ENCODE measurements at places on chromosomes 6 and 20.

DNA sequence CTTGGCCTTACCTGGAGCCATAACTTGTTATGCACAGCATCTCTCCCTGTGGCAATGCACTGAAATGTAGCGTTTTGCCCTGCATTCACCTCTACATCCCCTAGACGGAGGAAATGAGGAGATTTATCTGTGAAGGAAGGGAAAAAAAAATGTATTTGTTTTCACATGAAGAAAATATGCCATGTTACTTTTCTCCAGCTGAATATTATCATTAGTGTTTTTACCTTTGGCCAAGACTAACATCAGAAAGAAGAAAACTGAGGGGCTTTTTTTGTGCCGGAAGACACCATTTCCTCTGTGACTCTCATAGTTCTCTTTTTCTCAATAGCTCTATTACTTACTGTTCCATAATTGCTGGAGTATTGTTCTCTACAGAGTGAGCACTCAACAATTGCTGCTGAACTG, 280.4 kb downstream of the PTPRK start:
- no peak for DNase-seq

- no peak for DNase-seq
These were observed 8.3 kb downstream of the RIPOR2 start for GRCh38 chr6:24927277-24927955.

- DNase-seq, result no peak
These were observed 12.4 kb downstream of the SIRPA start for GRCh38 chr20:1907586-1907985.

- DNase-seq, result no peak
These were observed 2.6 kb upstream of the ADGB start for GRCh38 chr6:146595972-146596731.

GRCh38 chr20:3648951-3649350, 14.2 kb downstream of the GFRA4 start:
- no peak for DNase-seq

DNA sequence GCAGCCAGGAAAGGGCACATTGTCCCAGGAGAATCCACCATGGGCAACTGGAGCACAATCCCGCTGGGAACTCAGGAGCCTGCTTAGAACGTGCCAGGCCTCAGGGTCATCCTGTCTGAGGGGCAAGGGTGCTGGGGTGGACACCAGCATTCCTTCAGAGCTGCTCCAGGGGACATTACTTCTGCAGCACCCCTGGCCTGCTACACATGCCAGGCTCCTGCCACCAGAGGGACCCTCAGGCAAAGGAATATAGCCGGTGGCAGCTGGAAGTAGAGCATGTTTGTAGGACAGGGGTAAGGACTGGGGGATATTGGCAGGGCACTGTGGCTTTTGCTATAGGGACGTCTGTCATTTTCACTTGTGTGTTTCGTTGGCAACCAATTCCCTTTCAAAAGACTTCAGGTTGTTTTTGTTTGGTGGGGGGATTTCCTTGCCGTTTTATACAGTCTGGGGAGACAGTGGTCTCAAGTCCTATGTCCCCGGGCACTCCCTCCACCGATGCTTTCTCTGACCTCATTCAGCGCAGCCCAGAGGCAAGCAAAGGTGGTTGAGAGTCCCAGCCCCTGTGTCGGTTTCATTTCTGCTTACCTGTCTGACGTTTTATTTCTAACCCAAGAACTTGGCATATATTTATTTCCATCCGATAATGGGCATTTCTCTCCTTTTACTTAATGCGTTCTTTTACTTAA, 130.8 kb downstream of the JPH2 start:
- DNase-seq, result no peak

DNA sequence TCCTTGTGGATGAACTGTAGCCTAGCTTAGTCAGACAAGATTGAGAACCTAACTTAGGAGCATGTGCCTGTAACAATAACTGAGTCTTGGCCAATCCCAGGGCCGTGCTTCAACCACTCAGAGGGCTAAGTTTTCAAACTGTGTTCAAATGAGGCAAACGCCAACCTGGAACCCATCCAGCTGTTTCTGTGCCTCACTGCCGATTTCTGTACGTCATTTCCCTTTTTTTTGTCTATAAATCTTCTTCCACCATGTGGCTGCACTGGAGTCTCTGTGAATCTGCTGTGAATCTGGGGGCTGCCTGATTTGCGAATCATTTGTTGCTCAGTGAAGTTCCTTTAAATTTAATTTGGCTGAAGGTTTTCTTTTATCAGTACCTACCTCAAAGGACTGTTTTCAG, 115.0 kb upstream of the CHD6 start:
- no peak for DNase-seq

DNA sequence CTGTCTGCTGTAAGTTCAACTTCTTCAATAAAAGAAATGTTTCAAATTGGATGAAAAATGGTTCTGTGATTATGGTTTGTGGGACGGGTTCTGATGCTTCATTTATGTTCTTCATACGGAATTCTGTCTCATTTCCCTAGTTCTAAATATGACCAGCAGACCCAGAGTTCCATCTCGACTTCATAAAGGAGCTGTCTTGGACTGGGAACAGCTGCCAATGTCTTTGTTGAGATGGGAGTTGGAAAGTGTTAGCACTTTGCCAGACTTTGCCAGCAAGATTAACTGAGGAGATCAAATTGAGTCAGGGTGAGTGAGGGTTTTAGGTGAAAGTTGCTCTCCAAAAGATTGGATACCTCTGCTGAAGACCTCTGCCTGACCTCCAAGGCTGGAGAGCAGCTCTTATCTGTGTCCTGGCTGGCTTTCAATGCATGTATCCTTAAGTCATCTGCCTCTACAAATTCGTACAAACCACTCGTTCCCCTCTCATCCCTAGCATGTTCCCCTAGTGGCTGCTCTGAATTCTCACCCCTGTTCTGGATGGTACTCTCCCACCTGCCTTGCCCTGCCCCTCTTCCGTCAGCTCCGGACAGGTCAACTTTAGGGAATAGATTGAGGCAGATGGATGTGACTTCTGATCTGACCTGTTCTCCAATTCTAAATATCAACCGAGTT, at the start of gene EFCAB8:
EFCAB8 (plus strand) TSS at position 223 of the 672 bp plus-strand sequence. CDS start 4,870 bp downstream, outside the sequence.
- no peak for DNase-seq

Data from HS-27A (cell line).